ENCODE measurements at places on chromosomes 16 and 17.

DNA sequence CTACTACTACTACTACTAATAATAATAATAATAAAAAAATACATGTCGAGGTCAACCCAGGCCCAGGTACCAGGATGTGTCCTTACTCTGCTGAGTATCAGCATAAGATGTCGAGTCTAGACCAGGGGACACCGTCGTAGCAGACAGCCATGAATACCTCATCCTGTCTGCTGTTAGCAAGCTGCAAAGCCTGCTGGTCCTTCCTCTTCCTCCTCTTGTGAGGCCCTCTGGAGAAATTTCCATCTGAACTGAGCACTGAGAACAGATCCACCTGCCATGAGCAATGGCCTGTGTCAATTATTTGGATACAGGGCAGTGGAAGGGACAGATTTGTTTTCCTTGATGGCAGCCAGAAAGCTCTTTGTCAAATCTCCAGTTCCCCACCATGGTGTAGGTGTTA, 168.5 kb downstream of the XYLT1 start:
- no peak for DNase-seq

DNA sequence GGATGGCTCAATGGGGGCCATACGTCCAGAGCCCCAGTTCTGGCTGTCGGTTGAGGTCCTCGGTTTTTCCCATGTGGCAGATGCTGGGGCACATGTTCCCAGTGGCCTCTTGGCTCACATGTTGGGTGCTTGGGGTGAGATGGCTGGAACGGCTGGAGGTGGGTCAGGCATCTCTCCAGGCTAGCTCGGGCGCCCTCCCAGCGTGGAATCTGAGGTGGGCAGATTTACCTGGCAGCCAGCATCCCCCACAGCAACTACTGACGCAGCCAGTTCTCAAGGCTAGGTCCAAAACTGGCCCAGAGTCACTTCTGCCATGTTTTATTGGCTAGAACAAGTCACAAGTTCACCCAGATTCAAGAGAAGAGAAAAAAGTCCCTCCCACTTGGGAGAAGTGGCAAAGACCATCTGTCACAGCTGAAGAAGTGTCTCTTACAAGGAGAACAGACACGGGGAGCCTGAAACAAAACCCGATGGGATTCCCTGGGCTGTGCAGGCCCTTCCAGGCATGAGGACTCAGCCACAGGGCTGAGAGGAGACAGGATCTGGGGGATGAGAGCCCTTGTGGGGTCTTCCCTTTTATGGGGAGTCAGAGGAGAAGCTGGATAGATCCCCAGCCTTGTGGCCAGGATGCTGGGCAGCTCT, 15.2 kb downstream of the ACE start:
- no peak for DNase-seq

DNA sequence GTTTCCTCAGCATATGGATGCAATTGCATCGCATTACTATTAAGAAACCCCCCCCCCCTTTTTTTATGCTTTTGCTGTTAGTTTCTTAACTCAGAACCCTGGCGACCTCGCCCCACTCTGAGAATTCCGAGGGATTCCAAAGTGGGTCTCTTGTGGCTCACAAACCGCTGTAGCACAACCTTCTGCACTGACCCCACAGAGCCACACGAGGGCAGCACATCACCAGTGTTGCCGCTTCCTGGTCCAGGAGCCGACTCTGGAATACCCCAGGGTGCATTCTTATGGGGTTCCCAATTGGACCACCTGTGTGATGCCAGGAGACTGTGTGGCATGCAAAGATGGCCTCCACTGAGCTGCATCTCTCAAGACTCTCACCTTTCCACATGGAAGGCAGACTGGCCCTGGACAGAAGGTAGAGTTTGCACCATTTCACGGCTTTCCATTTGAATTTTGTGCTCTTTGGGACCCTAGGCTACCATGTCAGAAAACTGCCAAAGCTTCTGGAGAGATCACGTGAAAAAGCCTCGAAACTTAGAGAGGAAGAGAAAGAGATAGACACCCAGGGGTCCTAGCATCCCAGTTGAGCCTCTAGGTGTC, 432.7 kb upstream of the ASIC2 start:
- DNase-seq: peak; percentile 25

DNA sequence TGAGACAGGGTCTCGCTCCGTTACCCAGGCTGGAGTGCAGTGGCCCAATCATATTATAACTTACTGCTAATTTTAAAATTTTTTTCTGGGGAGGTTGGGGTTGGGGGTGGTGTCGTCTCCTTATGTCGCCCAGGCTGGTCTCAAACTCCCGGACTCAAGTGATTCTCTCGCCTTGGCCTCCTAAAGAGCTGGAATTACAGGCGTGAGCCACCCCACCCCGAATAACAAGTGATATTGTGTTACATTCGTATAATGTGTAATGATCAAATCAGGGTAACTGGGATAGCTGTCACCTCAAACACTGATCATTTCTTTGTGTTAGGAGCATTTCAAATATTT, 16.2 kb upstream of the KPNA2 start:
- no peak for DNase-seq

- peak; percentile 25 for DNase-seq
Measured at GRCh38 chr16:88907768-88908167, 41.3 kb upstream of the PABPN1L start.

GRCh38 chr17:1941272-1942065, 83.7 kb downstream of the RTN4RL1 start:
- no peak for DNase-seq

GRCh38 chr17:78132767-78133178, 2.2 kb downstream of the TMC8 start:
- DNase-seq: no peak

DNA sequence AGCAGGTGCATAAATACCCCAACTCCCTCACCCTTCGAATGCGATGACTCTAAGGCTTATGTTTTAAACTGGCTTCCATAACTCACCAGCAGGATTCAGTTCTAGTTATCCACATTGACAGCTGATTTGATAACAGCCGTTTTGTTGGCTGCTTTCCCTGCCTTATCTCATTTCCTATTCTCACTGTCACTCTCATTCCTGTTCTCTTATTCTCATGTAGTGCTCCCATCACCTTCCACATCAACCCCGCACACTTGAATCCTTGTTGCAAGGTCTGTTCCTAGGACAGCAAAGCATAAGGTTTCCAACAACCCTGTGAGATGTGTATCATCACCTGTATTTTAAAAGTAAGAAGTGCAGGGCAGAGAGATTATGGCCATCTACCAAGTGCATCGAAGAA, 344.4 kb downstream of the CDH13 start:
- DNase-seq: no peak

GRCh38 chr17:49854126-49854525, 6.3 kb upstream of the TAC4 start:
- DNase-seq: no peak

GRCh38 chr17:55720919-55721836, 1.5 kb downstream of the TMEM100 start:
- no peak for DNase-seq

DNA sequence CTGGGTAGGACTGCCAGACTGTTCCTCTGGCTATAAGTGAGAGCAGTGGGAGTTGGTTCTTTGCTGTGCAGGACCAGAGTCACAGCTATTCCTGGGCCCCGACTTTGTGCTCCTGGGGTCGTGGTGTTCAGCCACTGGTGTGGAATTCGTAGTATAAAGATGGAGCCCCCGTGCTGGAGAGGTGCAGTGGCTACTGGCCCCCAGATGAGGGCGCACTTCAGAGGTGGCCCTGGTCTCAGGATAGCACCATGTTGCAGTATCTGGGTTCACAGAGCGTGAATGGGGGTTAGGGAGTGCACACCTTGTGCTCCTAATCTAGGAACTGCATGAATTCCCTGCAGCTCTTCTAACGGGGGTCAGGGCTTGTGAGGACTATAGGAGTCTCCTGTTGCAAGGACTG, 21.1 kb downstream of the TANC2 start:
- no peak for DNase-seq

GRCh38 chr17:42997984-42998938, at the start of gene RPL27:
Gene RPL27, plus strand, starts transcription at chr17:42998419. Its CDS starts 332 bp downstream, at chr17:42998751.
- peak; percentile 100 for DNase-seq

DNA sequence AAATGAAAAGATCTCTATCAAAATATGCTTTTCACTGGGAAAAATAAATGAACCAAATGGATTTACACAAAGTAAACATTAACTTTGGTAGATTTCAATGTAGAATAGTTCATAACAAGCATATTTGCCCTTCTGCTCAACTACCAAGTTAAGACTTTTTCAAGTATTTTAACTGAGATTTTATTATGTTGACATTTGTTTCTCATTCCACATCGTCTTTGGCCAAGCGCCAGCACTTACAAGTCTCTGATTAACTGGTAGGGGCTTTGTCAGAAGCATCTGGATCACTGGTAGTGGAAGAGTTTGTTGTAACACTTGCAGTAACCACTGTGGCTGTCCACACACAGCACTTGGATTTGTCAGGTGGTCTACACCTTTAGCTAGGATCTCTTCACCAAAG, 22.9 kb downstream of the SLFN12L start:
- no peak for DNase-seq

GRCh38 chr17:30571921-30572320, 94.7 kb downstream of the GOSR1 start:
- no peak for DNase-seq

DNA sequence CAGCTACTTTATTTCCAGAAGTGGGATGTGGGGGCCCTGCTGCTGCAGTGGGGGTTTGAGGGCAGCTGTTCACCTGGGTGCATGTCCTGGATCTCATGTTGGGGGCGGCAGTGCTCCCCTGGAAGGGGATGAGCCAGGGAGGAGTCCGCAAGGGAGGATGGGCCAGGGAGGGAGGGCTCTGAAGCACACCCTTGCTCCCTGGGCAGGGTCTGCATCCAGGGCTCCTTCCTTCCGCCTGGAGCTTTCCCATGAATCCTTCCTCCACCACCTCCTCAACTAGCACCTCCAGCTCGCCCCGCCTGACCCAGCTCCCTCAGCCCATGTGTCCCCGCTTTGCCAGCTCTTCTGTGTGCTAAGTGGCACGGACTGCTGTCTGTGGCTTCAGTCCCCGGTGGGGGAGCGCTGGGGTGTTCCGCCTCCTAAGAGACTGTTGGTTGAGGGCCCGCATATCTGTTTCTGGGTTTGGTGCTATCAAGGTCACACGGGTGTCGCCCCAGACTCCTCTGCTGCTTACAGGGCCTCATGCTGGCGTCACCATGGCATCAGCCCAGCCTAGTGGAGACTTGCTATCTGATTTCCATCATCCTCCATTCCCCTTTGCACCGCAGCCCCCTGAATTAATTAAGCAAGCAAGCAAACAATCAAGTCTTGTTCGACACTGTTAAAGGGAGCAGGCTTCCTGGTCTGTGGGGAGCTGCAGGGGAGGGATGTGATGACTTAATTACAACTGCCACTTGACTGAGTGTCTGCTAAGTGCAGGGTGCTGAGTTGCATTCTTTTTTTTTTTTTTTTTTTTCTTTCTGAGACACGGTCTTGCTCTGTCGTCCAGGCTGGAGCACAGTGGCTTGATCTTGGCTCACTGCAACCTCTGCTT, 71.8 kb downstream of the PRKCA start:
- no peak for DNase-seq

DNA sequence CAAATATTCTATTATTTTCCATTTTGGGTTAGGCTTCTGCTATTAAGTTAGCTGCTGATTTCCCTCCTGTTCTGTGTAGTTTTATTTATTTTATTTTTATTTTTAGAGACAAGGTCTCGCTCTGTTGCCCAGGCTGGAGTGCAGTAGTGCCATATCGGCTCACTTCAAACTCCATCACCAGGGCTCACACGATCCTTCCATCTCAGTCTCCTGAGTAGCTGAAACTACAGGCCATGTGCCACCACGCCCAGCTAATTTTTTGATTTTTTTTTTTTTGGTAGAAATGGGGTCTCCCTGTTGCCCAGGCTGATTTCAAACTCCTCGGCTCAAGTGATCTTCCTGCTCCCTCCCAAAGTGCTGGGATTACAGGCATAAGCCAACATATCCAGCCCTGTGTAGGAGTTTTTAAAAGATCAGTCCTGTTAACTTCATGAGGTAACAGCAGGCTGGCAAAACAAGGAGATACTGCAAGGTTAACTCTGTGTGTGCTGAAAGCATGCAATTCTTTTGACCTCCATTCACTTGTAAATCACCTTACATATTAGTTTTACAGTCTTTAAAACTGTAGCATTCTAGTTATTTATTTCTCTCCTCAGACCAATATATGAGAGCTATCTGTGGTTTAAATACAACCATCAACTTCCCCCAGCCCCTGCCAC, 63.2 kb downstream of the SSH2 start:
- no peak for DNase-seq

- DNase-seq: no peak
Measured at GRCh38 chr16:88309908-88310265, 72.9 kb upstream of the ZNF469 start.

DNA sequence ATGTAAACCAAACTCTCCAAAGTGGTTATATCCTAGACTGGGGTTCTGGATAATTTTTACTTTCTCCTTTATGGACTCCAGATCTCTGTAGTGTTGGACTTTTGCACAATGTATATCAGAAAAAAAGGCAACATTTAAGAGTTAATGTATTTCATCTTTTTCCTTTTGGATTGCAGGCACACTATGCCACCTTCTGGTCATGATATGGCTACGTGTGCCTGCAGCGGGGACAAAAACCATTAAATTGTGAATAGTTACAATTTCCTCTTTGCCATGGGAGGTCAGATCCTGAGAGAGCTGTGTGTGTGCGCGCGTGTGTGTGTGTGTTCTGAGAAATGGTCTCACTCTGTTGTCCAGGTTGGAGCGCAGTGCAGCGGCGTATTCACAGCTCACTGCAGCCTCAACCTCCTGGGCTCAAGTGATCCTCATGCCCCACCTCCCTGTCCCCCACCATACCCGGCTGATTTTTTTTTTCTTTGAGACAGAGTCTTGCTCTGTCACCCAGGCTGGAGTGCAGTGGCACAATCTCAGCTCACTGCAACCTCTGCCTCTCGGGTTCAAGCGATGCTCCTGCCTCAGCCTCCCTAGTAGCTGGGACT, 4.3 kb upstream of the SGF29 start:
- DNase-seq: peak; percentile 62

DNA sequence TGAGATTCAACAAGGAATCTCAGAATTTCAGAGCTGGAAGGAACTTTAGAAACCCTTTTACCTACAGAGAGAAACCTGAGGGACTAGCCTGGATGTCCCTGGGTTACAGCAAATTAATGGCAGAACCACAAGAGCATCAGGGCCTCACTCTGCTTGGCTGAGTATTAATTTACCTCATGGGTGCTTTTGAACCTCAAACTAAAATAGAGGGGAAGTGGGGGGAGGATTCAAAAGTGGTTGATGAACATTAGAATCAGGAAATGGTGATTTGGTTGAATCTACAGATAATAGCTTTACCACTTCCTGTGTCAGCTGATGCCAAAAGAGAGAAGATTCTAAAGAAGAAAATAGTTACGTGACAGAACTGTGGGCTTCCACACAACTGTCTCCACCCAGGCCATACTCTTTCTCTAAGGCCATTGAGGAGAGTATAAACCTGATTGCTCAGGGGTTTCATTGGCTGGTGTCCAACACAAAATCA, 11.3 kb upstream of the SKAP1 start:
- DNase-seq: no peak

GRCh38 chr16:84868829-84869472, 49.2 kb downstream of the CRISPLD2 start:
- DNase-seq: no peak

DNA sequence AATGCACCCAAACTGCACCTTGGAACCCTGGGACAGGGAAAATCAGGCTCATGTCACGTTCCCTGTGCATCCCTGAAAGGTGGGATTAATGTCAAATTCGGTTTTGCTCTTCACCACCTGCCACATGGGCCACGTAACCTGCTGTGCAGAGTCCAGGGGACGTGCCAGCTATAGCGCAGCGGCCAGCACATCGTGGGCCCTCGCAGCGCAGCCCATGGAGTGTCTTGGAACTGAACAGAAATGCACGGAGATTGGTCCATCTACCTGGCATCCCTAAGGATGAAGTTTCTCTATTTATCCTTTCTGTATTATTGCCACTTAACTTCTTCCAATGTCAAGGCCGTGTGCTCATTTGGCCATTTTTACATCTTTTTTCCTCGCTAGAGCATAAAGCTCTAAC, 68.1 kb upstream of the TRAP1 start:
- no peak for DNase-seq

GRCh38 chr17:34098699-34099098, 156.4 kb upstream of the CCL2 start:
- DNase-seq: peak; percentile 7

Data from cardiac fibroblast (primary cell).